ENCODE measurements at places on chromosomes 4 and X. TPM values are rescaled to one million over a fixed set of nuclear protein-coding genes. Genes with fewer than 3 reads are reported as not detected.

Gene ZAR1
- polyA plus RNA-seq: not detected

Gene NLGN3
- polyA plus RNA-seq: 0.12 TPM

Gene FAM47E
- 6.2 TPM for polyA plus RNA-seq

Gene RAB39B
- polyA plus RNA-seq: 0.31 TPM

Gene TCEAL2
- polyA plus RNA-seq: 8.1 TPM

Gene MBTPS2
- 2.0 TPM for polyA plus RNA-seq

Gene TMPRSS11E
- 0.31 TPM for polyA plus RNA-seq

Gene ANXA3
- polyA plus RNA-seq: 145 TPM

Gene HCCS
- polyA plus RNA-seq: 16.5 TPM

Gene EBP
- polyA plus RNA-seq: 112 TPM

Gene ZCCHC4
- polyA plus RNA-seq: 3.5 TPM

Gene UGT8
- 1.2 TPM for polyA plus RNA-seq

Gene IL13RA2
- 1.9 TPM for polyA plus RNA-seq

Gene COL25A1
- polyA plus RNA-seq: not detected

Gene CENPVL1
- not detected for polyA plus RNA-seq

Gene MID1
- 2.0 TPM for polyA plus RNA-seq

Gene MOSPD2
- 3.4 TPM for polyA plus RNA-seq

Gene ANXA10
- polyA plus RNA-seq: 58.2 TPM

Gene CDS1
- polyA plus RNA-seq: 3.4 TPM

Gene GDPD2
- polyA plus RNA-seq: not detected

Gene FAM184B
- polyA plus RNA-seq: not detected

Gene AR
- polyA plus RNA-seq: 0.76 TPM

Gene HS6ST2
- 0.25 TPM for polyA plus RNA-seq

Gene RAB9B
- polyA plus RNA-seq: 2.3 TPM

Gene MAGEA2B
- polyA plus RNA-seq: not detected

Gene AP1S2
- 14.9 TPM for polyA plus RNA-seq

Gene GPRASP1
- polyA plus RNA-seq: 2.4 TPM

Gene MGAT4D
- polyA plus RNA-seq: not detected

Gene ASB12
- polyA plus RNA-seq: not detected
